ENCODE measurements at places on chromosomes 12 and 14.

GRCh38 chr12:98738539-98738938 is 93.4 kb downstream of the APAF1 start:
- DNase-seq: no peak

DNA sequence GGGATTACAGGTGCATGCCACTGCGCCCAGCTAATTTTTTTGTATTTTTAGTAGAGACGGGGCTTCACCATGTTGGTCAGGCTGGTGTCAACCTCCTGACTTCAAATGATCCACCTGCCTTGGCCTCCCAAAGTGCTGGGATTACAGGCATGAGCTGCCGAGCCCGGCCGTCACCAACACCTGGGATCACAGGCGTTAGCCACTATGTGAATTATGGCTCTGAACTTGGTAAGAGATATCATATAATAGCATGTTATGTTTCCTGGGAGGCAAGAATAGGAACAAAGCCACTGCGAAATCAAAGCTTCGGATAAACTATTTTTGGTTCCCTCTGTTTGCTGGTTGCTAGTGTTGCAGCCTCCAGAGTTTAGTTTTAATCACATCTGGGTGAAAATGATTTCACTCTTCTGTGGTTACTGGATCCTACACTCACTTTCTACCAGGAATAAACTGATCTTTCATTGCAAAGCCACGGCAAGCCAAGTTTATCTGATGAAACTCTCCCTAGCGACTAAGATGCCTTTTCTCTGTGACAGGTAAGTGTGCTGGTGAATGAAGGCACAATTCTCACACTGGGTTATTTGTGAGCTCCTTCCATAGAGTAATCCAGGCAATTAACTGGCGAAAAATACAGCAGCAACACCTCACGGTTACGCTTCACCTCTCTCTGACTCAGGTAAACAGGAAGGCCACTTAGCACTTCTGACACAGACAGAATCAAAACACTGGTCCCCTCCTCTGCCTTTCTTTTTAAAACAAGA is 16.7 kb downstream of the SNRNP35 start:
- DNase-seq: peak; percentile 42

DNA sequence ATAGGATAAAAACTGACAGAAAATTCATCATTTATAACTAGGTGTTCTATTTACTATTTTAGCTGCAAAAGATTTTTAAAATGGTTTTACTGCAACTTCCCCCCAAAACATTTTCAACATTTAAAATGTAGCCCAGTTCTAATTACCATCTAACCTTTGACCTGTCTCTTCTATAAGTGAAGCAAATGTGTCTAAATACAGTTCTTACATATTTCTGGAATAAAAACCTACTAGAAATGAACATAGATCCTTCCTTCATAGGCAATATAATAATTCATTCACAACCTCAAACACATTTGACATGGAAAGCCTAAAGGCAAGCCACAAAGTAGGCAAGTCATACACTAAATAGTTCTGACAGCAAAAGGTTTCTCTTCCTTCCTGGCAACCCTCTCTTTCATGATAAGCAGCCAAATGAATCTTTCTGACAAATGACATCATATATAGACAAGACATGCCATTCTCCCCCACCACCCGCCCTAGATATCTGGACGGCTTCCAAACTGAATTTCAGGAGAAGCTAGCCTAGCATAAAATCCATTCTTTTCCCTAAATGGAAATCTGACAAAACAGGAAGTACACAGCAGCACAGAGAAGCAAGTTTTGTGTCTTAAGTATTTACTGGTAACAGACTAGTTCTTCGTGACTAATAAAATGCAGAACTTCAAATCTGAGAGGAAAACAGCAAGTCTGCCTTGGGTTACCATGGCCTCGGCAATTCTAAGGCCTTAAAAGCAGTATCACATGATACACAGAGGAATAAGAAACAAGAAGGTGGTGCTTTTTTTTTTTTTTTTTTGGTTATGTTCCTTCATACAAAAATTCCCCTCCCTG is 17.2 kb upstream of the ARID4A start:
- DNase-seq: peak; percentile 55

DNA sequence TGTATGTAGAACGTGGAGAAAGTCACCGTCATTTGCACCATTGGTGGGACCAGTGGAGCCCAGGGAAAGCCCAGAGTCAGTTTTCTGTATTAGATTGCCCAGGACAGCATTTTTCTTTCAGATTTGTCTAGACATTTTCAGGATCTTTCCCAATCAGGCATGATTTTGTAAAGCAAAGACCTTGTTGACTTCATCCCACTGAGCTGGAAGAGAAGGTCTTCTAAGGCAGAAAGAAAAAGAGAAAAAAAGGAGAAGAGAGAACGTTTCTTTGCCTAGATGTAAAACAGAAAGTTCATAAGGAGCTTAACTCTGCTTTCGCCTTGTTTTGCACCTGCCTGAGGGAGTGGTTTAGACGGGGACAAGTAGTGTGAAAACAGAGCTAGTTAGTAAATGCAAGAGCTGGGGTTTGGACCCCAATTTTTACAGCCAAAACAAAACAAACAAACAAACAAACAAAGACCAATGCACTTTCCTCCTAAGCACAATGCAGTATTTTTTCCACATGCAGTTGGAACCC is 273.1 kb downstream of the ZFP36L1 start:
- no peak for DNase-seq

- DNase-seq: no peak
These were observed 1.1 kb downstream of the ATP5F1B start for GRCh38 chr12:56644654-56645053.

- no peak for DNase-seq
These were observed 51.3 kb downstream of the GNS start for GRCh38 chr12:64707926-64708325.

GRCh38 chr14:103109535-103110441 is 13.5 kb upstream of the TNFAIP2 start:
- DNase-seq: no peak

- no peak for DNase-seq
These were observed 3.3 kb upstream of the MDM1 start for GRCh38 chr12:68335462-68335861.

- no peak for DNase-seq
These were observed 34.5 kb upstream of the GPR132 start for GRCh38 chr14:105099778-105100177.

DNA sequence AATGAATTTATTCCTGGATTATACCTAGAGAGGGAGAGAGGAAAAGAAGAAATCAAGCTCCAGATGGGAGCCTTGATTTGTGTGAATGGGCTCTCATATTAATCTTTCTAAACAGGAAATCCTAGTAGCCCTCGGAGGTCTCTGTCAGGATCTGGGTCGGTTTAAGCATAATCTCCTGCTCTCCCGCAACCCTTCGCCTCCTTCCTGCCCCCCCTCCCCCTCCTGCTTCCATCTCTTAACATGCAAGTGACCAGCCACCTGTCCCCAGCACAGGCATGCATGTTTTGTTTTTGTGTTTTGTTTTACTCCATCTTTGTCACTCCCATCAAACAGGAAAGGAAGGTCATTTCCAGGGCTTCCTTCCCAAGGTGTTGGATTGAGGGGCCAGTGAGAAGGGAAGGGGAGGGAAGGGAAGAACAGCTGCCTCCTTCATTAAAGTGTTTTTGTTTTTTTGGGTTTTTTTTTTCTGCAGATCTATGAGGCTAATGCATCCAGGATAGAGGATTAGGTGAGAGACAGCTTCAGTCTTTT is 4.8 kb upstream of the KCNA5 start:
- DNase-seq: no peak

- DNase-seq: no peak
These were observed 68.2 kb downstream of the KSR2 start for GRCh38 chr12:117900561-117900960.

DNA sequence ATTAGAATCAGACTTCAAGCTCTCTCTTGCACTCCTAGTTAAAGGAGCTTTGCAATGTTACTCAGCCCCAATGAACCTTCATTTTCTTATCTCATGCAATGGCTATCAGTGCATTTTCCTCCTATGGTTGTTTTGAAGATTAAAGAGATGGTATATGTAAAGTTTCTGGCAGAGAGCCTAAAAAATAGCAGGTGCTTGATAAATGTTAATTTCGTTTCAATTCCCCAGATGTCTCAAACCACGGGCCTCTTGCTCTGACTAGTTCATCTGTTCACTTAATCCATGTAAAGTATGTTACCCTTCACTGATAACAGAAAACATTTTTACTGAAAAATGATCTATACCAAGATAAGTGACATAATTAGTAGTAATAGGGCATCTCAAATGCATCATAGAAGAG is 735.4 kb upstream of the USP15 start:
- no peak for DNase-seq

DNA sequence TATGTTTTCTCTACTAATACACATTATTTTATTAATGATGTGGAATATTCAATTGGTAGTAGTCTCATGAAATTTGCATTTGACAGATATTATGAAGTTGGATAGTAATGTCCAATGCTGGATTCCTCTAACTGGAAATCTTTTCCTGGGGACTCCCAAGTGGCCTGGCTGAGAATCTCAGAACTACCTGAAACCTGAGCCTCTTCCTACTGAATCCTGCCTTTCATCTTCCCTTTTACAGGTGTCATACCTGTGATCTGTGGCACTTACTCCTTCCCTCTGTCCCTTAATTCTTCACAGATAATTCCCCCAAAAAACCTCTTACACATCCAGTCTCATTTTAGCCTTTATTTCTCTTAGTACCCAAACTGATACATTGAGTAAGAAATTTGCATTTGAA is 89.7 kb upstream of the MYF6 start:
- DNase-seq: no peak

DNA sequence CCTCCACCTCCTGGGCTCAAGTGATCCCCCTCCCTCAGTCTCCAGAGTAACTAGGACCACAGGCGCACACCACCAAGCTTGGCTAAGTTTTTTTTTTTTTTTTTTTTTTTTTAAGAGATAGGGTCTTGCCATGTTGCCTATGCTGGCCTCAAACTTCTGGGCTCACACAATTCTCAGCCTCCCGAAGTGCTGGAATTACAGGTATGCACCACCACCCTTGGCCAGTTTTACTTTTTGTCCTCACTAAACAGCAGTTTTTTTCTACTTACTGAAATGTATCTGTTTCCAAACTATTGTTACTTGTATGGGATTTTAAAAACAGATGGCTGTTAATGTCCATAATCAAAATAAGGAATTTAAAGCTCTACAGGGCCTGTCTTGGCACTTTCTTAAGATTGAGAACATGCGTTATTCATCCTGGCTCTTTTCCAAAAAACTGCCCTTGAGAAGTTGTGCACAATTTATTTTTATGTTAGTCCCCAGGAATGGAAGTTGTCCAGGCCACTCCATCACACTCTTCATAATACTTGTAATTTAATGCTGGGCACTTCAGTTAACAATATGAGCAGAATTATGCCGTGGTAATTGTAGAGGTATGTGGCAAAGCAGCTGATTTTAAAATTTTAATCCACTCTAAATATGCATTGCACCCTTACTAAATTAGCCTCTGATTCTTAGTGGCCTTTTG is 51.9 kb upstream of the REP15 start:
- DNase-seq: no peak

GRCh38 chr14:91317381-91318308 is 73.1 kb upstream of the GPR68 start:
- DNase-seq: peak; percentile 84

GRCh38 chr14:31013841-31014240 is 11.6 kb upstream of the AP4S1 start:
- no peak for DNase-seq

DNA sequence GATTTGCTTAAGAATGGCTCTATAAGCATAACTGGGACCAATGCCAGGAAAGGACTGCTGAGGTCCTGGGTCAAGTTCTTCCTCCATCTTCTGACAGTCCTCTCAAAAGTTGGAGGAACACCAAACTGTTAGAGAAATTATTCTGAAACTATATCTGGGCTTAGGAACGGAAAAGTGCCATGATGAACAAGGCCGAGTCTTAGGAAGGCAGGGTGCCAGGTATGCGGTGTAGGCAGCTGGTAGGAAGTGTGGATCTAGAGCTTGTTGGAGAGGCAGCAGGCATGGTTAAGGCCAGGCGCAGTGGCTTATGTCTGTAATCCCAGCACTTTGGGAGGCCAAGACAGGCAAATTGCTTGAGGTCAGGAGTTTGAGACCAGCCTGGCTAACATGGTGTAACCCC is 7.7 kb downstream of the GNPTAB start:
- no peak for DNase-seq

DNA sequence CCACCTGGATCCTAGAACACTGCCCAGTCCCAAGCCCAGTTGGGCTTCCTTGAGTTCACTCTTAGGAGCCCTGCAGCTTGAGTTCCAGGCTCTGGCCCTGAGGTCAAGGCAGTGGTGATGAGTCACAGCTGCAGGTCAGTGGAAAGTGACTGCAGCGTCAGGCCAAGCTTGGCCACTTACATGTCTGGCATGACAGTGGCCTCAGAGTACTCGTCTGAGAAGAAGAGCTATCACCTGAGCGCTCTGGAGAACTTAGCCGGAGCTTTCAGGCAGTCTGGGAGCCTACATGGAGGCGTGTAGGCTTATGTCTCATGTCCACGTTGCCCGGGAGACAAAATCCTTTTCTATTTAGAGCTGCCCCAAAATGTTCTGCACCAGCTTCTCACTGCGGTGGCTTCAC is 75.6 kb downstream of the ARL6IP4 start:
- DNase-seq: no peak

- no peak for DNase-seq
These were observed 12.6 kb downstream of the RASSF8 start for GRCh38 chr12:25970916-25971653.

- no peak for DNase-seq
These were observed 166.0 kb downstream of the SLC38A4 start for GRCh38 chr12:46659824-46660223.

GRCh38 chr14:86091811-86092210 is 561.9 kb downstream of the FLRT2 start:
- no peak for DNase-seq

DNA sequence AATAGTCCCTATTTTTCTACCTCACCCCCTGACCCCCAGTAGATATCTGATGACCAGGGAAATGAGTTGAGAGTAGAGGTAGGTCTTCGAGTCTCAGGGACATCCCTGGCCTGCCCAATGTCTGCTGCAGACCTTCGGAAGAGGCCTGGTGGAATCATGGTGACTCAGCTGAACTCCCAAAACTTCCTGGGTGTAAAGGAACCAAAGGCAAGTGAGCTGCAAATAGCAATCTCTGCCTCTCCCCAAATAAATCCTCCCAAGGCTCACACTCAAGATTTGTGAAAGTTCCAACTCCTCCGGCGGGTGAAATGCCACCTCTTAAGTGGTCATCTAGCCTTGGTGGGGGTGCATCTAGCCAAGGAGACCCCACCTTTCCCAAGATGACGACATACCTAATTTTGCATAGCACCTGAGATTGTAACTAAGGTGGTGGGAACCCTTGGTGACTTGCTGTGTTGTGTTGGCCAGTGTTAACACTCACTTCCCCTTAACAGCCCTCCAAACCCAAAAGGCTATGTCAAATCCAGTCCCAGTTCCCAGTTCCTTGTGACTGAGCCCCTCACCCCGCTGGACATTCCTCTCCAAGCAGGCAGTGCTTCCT is 6.3 kb downstream of the ZFP36L1 start:
- DNase-seq: peak; percentile 33

GRCh38 chr14:49553892-49554291 is 32.3 kb downstream of the RPS29 start:
- DNase-seq: no peak

All from CD4-positive, alpha-beta T cell treated with Interleukin-17A for 1 hour (primary cell).